NCI-H446 (cell line): ENCODE measurements at places on chromosomes 5 and 9.

GRCh38 chr5:56130664-56131063 lies 102.5 kb downstream of the ANKRD55 start:
- DNase-seq, result no peak

GRCh38 chr9:112526973-112527372 lies 40.3 kb downstream of the KIAA1958 start:
- no peak for DNase-seq

DNA sequence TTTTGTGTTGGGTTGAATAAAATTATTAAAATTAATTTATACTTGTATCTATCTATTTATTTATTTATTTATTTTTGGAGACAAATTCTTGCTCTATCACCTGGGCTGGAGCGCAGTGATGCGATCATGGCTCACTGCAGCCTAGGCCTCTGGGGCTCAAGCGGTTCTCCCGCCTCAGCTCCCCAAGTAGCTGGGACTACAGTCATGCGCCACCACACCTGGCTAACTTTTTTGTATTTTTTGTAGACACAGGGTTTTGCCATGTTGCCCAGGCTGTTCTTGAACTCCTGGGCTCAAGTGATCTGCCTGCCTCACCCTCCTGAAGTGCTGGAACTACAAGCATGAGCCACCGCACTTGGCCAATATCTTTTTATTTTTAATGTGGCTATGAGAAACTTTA lies 134.7 kb upstream of the SPDL1 start:
- DNase-seq, result no peak

GRCh38 chr9:100589582-100589981 lies 11.7 kb downstream of the CAVIN4 start:
- DNase-seq, result no peak

DNA sequence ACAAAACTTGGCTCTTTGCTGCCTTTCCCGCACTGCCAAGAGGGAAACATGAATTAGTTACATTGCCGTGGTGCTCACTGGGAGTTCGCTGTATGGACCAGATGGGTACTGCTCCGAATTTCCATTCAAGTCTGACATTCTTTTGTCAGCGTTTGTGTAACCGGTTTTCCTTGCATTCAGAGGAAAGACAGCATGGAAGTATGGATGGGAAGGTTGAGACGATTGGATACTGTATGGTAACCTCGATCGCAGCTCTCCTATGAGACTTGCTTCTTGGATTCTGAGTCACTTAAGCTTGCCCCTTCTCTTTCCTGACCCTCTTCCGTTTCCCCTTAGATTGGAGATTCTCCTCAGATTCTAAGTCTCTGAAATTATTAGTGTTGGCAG lies 625 bp upstream of the UBLCP1 start:
- DNase-seq, result peak; percentile 11
